ENCODE measurements at places on chromosomes 6 and 20. TPM values are rescaled to one million over a fixed set of nuclear protein-coding genes. Genes with fewer than 3 reads are reported as not detected.

- H3K27me3 ChIP-seq, result no peaks in the 10 kb centered on the region
- H3K4me1 ChIP-seq, result no peaks in the 10 kb centered on the region
- DNase-seq, result no peak
These were observed 22.2 kb downstream of the CARMIL1 start for GRCh38 chr6:25301362-25301761.

DNA sequence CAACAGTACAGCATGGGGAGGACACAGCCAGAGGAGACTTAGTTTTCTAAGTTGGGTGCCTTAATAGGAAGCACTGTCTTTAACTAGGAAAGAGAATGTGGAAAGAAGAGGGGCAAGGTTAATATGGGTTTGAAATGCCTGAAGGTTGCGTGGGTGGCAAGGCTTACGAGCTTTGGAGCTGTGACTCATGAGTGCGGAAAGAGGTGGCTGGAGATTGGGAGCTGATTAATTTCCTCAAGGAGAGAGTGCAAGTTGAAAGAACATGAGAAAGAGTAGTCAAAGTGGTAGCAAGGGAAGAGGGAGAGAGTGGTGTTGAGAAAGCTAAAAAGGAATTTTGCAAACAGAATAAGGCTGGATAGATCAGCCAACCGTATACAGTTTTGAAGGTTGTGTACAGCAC lies 315.1 kb upstream of the PRND start:
- H3K27ac ChIP-seq, result no peak overlapping the region
- H3K36me3 ChIP-seq, result no peaks in the 10 kb centered on the region
- DNase-seq, result no peak
- no peaks in the 10 kb centered on the region for H3K27me3 ChIP-seq
- no peak overlapping the region for H3K4me3 ChIP-seq
- no peaks in the 10 kb centered on the region for H3K4me1 ChIP-seq

FAM83D gene
- total RNA-seq, result 2.4 TPM

CNBD2 gene
- 5.3 TPM for total RNA-seq

DNA sequence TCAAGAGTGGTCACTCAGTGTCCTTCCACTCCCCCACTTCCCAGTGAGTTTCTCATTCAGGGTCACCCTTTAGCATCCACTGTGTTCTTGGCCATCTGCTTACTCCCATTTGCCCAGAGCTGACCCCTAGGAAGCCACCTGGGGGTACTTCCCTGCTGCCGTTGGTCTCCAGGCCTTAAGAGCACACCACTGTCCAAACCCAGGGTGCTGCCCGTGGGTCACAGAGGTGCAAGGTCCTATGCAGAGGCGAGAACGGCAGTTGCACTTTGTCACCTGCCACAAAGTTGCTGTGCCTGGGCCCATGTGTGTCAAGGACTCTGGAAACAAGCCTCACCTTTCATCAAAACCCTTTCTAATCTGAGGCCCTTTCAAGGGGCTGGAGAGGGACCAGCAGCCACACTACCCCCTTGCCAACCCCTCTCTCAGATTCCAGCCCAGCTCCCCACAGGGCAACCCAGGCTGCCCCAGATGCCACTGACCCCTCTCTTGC lies 191.1 kb downstream of the ZMYND8 start:
- H3K27me3 ChIP-seq, result no peaks in the 10 kb centered on the region
- no peaks in the 10 kb centered on the region for H3K36me3 ChIP-seq
- H3K27ac ChIP-seq, result no peak overlapping the region
- no peak for DNase-seq

- H3K4me3 ChIP-seq, result no peak overlapping the region
- no peaks in the 10 kb centered on the region for H3K4me1 ChIP-seq
- no peak overlapping the region for H3K27ac ChIP-seq
- no peaks in the 10 kb centered on the region for H3K36me3 ChIP-seq
- no peaks in the 10 kb centered on the region for H3K27me3 ChIP-seq
These were observed 481.1 kb downstream of the TFAP2B start for GRCh38 chr6:51299621-51300380.

DNA sequence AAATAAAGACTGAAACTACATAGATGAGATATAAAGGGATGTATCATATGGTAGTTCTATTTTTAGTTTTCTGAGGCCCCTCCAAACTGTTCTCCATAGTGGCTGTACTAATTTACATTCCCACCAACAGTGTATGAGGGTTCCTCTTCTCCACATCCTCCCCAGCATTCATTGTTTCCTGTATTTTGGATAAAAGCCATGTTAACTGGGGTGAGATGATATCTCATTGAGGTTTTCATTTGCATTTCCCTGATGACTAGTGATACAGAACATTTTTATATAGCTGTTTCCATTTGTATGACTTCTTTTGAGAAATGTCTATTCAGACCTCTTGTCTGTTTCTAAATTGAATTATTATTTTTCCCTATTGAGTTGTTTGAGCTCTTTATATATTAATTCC lies 229.3 kb downstream of the RFPL4B start:
- no peak for DNase-seq
- no peak overlapping the region for H3K4me3 ChIP-seq
- no peak overlapping the region for H3K27ac ChIP-seq
- H3K4me1 ChIP-seq, result no peaks in the 10 kb centered on the region
- no peaks in the 10 kb centered on the region for H3K36me3 ChIP-seq

DNA sequence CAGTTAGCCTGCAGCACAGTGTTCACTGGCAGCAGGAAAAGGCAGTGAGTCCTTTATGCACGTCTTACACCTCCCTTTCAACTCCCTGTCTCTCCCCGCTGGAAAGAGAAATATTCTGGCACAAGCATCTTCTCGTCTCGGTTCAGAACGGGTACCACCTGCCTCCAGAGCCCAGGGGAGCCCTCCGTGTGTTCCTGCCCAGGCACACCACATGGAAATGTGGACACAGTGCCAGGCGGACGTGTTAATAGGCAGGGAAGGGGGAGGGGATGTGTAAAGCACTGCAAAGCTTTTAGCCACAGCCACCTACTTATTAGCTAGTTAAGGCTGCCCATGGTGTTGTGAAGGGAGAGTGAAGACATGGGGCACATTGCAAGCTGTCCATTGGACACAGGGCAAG lies 219.7 kb downstream of the FARS2 start:
- H3K36me3 ChIP-seq, result no peaks in the 10 kb centered on the region
- H3K4me3 ChIP-seq, result no peak overlapping the region
- no peak overlapping the region for H3K27ac ChIP-seq
- DNase-seq, result no peak
- no peaks in the 10 kb centered on the region for H3K27me3 ChIP-seq
- no peaks in the 10 kb centered on the region for H3K4me1 ChIP-seq

DNA sequence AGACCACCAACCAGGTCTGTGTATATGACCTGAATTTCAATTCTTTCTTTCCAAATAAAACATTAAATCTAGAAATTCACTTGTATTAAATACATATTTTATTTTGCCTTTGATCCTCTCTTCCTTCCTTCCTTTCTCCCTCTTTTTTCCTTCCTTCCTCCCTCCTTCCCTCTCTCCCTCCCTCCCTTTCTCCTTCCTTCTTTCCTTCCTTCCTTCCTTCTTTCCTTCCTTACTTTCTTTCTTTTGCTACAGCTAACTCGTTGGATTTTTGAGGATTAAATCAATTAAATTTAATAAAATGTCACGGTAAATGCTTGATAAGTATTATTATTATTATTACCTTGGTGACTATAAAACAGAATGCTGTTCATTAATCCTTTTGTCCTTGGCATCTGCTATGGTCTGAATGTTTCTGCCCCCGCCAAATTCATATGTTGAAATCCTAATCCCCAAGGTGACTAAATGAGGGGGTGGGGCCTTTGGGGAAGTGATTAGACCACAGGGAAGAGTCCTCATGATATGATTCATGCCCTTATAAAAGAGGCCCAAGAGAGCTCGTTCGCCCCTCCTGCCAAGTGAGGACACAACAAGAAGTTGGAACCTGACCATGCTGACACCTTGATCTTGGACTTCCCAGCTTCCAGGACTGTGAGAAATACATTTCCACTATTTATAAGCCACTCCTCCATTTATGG lies 67.6 kb upstream of the BTBD3 start:
- no peak overlapping the region for H3K4me3 ChIP-seq
- no peaks in the 10 kb centered on the region for H3K27me3 ChIP-seq
- H3K36me3 ChIP-seq, result no peaks in the 10 kb centered on the region
- no peak overlapping the region for H3K27ac ChIP-seq
- no peaks in the 10 kb centered on the region for H3K4me1 ChIP-seq
- DNase-seq, result no peak

GRCh38 chr20:62815066-62815991 lies 1.5 kb upstream of the COL9A3 start:
- no peak overlapping the region for H3K4me3 ChIP-seq
- H3K4me1 ChIP-seq, result peaks cover 12% of the 10 kb centered on the region
- peaks cover 2% of the 10 kb centered on the region for H3K36me3 ChIP-seq
- no peak overlapping the region for H3K27ac ChIP-seq
- DNase-seq, result no peak

DNA sequence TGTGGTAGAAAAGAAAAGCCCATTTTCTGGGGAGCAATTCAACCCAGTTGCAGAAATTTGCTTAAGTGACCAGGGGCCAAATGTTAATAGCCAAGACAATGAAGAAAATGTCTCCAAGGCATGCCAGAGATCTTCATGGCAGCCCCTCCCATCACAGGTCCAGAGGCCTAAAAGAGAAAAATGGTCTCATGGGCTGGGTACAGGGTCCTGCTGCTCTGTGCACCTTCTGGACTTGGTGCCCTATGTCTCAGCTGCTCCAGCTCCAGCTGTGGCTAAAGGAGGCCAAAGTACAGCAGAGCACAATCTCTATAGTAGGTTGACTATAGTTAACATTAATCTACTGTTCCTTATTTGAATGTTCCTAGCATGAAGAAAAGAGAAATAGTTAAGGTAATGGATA lies 44.7 kb downstream of the FRK start:
- DNase-seq, result no peak
- H3K36me3 ChIP-seq, result no peaks in the 10 kb centered on the region
- H3K4me3 ChIP-seq, result no peak overlapping the region
- H3K27me3 ChIP-seq, result peaks cover 7% of the 10 kb centered on the region
- H3K27ac ChIP-seq, result no peak overlapping the region

TCP11 gene
- total RNA-seq, result not detected

DNA sequence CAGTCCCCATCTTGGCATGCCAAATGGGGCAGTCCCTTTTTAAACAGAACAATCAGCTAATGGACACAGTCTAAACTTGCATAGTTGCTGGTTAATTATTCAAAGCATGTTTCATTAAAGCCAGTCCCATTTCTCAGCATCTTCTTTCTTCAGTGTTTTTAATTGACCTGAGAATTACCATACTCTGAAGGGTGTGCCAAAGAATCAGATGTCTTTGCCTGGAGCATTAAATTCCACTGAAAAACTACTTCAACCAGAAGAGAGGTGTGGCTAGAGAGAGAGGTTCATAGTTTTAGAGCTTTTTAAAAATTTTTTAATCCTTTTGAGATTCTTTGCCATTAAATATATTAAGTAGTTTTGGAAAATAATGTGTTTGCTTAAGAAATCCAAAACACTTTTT lies 37.9 kb downstream of the SLC24A3 start:
- no peaks in the 10 kb centered on the region for H3K27me3 ChIP-seq
- no peak for DNase-seq
- no peaks in the 10 kb centered on the region for H3K36me3 ChIP-seq
- no peak overlapping the region for H3K27ac ChIP-seq

- H3K27me3 ChIP-seq, result no peaks in the 10 kb centered on the region
- H3K27ac ChIP-seq, result no peak overlapping the region
- H3K4me3 ChIP-seq, result no peak overlapping the region
- H3K4me1 ChIP-seq, result no peaks in the 10 kb centered on the region
These were observed 32.7 kb downstream of the KATNA1 start for GRCh38 chr6:149615805-149616204.

- H3K27me3 ChIP-seq, result no peaks in the 10 kb centered on the region
- H3K4me1 ChIP-seq, result no peaks in the 10 kb centered on the region
- no peaks in the 10 kb centered on the region for H3K36me3 ChIP-seq
- no peak overlapping the region for H3K27ac ChIP-seq
- no peak overlapping the region for H3K4me3 ChIP-seq
These were observed 995.9 kb upstream of the ADGRB3 start for GRCh38 chr6:67639161-67639560.

GRCh38 chr20:15986690-15987089 lies 586.6 kb downstream of the KIF16B start:
- H3K4me3 ChIP-seq, result no peak overlapping the region
- H3K27ac ChIP-seq, result no peak overlapping the region
- no peaks in the 10 kb centered on the region for H3K27me3 ChIP-seq
- H3K4me1 ChIP-seq, result no peaks in the 10 kb centered on the region

CLPSL1 gene
- total RNA-seq, result not detected

DNA sequence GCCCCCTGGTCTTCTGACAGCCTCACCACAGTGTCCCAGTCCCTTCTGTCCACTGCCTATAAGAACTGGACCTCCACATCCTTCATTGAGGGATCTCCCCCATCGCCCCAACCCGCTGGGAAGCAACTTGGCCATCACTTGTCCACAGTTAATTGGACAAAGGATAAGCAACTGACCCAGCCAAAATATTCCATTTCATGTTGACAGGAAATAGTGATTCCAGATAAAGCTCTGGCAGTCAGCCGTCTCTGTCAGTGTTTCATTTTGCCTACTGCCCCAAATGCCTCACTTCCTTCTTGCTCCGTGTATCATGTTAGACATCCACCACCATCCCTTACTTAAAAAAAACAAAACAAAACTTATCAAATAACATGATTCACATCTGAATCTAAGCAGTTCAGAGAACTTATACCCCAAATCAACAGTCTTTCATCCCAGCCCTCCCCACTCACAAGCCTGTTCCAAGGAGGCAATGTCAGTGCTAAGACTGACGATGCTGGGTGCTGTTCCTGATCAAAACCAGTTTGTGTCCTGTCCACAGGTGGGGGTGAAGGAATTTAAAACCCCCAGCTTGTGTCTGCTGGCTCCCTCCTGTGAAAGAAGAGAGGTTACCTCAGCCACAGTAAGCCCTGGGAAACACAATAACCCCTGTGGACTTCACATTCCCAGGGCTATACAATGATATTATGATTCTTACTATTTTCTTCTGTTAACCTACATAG lies 162.5 kb downstream of the WDR27 start:
- no peaks in the 10 kb centered on the region for H3K36me3 ChIP-seq
- DNase-seq, result no peak
- no peak overlapping the region for H3K4me3 ChIP-seq
- no peak overlapping the region for H3K27ac ChIP-seq
- H3K4me1 ChIP-seq, result no peaks in the 10 kb centered on the region
- no peaks in the 10 kb centered on the region for H3K27me3 ChIP-seq

- no peaks in the 10 kb centered on the region for H3K4me1 ChIP-seq
- no peaks in the 10 kb centered on the region for H3K36me3 ChIP-seq
- no peaks in the 10 kb centered on the region for H3K27me3 ChIP-seq
- no peak for DNase-seq
These were observed 24.7 kb downstream of the KCNK17 start for GRCh38 chr6:39289490-39289889.

GABRR1 gene
- not detected for total RNA-seq

GRCh38 chr6:94196891-94197290 lies 777.5 kb upstream of the EPHA7 start:
- H3K27ac ChIP-seq, result no peak overlapping the region
- no peaks in the 10 kb centered on the region for H3K36me3 ChIP-seq
- no peaks in the 10 kb centered on the region for H3K4me1 ChIP-seq
- no peaks in the 10 kb centered on the region for H3K27me3 ChIP-seq
- H3K4me3 ChIP-seq, result no peak overlapping the region

GRCh38 chr6:86535100-86535499 lies 402.2 kb upstream of the HTR1E start:
- no peak overlapping the region for H3K4me3 ChIP-seq
- H3K36me3 ChIP-seq, result no peaks in the 10 kb centered on the region
- H3K4me1 ChIP-seq, result no peaks in the 10 kb centered on the region
- no peak for DNase-seq
- no peaks in the 10 kb centered on the region for H3K27me3 ChIP-seq
- H3K27ac ChIP-seq, result no peak overlapping the region

SLC13A3 gene
- 0.48 TPM for total RNA-seq

CCN6 gene
- total RNA-seq, result not detected
